Natural killer cell (primary cell): ENCODE measurements at places on chromosomes 5 and 9. TPM values are rescaled to one million over a fixed set of nuclear protein-coding genes. Genes with fewer than 3 reads are reported as not detected.
A peak's percentile ranks its signal among the peaks of the same experiment; 100 is the strongest.

DNA sequence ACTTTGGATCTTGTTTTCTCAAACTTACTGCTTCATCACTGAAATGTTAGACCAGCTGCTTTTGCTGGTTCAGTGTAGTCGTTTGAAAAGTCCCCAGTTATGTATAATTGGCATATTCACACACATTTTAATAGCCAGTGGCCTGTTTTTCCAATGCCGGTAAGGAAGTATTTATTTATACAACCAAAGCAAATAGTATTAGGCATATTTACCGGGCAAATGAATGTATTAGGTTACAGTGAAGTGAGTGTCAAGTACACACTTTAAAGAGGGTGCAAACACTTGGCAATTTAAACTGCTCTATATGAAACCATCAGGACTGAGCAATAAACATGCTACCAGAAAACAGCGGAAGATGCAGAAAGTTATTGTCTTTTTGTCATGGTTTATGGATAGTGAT lies 242.9 kb downstream of the MCTP1 start:
- H3K4me1 ChIP-seq = no peaks in the 10 kb centered on the region
- no peaks in the 10 kb centered on the region for H3K36me3 ChIP-seq
- H3K27me3 ChIP-seq = no peaks in the 10 kb centered on the region
- no peak overlapping the region for H3K27ac ChIP-seq
- no peak for DNase-seq

DNA sequence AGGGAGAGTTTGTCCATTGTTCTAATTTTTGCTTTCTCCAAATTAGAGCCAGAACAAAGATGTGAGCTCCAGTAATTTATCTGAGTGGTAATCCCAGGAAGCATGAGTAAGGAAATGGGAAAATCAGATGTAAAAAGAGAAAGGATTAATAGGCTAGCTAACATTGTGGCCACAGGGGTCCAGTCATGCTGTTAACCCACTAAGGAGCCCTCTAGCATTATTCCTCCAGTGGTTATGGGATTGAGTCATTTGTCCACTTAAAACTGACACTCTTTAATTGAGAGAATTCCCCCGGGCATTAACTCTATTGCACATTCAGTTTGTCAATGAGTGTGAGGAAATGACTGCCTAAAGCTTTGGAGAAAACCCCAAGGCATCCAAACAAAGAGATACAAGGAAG lies 700.3 kb upstream of the TYRP1 start:
- no peaks in the 10 kb centered on the region for H3K27me3 ChIP-seq
- H3K4me3 ChIP-seq = no peak overlapping the region
- DNase-seq = no peak
- no peak overlapping the region for H3K27ac ChIP-seq
- no peaks in the 10 kb centered on the region for H3K36me3 ChIP-seq

DNA sequence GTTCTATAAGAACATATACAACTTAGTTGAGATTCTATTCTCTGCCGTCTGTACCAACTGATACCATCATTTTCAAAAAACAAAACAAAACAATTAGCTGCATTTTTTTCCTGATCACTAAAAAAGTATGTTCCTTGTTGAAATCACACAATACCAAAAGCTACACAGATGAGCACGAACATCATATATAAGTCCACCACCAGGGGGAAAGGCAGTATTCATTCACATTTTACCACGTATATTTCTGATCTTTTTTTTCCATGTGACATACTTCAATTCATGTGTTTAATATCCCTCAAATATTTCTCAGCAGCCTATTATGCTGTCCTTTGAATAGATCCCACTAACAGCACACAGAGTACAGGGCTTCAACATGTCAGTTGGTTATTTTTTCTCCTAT lies 40.6 kb downstream of the IRX2 start:
- no peaks in the 10 kb centered on the region for H3K4me1 ChIP-seq
- no peaks in the 10 kb centered on the region for H3K36me3 ChIP-seq
- DNase-seq = no peak
- no peak overlapping the region for H3K4me3 ChIP-seq
- H3K27me3 ChIP-seq = no peaks in the 10 kb centered on the region
- H3K27ac ChIP-seq = no peak overlapping the region

The TYRP1 gene
- total RNA-seq = not detected

GRCh38 chr9:63817622-63818518 lies 1467.1 kb downstream of the FOXD4L5 start:
- peaks cover 8% of the 10 kb centered on the region for H3K27me3 ChIP-seq
- H3K4me3 ChIP-seq = peak overlapping the region; percentile 39
- H3K36me3 ChIP-seq = no peaks in the 10 kb centered on the region

The OBP2A gene
- total RNA-seq = not detected

DNA sequence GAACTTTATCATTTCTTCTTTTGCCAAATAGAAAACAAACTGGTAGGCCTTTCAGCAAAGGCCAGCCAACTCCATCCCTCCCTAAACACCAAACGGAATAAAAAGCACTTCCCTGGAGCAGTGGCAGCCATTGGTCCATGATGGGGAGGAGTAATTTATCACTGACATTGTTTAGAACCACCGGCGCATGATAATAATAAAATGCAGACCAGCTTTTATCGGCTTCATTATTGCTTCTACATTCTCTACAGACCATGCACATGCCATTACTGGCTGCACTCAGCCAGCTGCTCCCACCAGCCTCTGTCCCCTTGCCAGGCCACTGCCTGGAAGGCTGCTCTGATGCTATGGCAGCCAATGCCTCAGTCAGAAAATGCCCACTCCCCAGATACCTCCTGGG lies 45.9 kb downstream of the ABCA1 start:
- no peak overlapping the region for H3K4me3 ChIP-seq
- H3K27ac ChIP-seq = no peak overlapping the region
- H3K27me3 ChIP-seq = no peaks in the 10 kb centered on the region
- no peaks in the 10 kb centered on the region for H3K4me1 ChIP-seq
- no peaks in the 10 kb centered on the region for H3K36me3 ChIP-seq

The ZNF169 gene
- total RNA-seq = 11.3 TPM
